Purkinje cell (primary cell): ENCODE measurements at places on chromosomes 2 and 18. TPM values are rescaled to one million over a fixed set of nuclear protein-coding genes. Genes with fewer than 3 reads are reported as not detected.

Gene THSD7B
- 0.41 TPM in 1 of 2 replicates, not detected in the other for polyA plus RNA-seq

Gene CD226
- 0.10 and 1.2 TPM in 2 replicates for polyA plus RNA-seq

Gene MOCOS
- not detected in 2 replicates for polyA plus RNA-seq

Gene VWC2L
- polyA plus RNA-seq = 1.3 TPM in 1 of 2 replicates, not detected in the other

Gene PROKR1
- polyA plus RNA-seq = not detected in 2 replicates

Gene PRKAG3
- not detected in 2 replicates for polyA plus RNA-seq

Gene CHAC2
- polyA plus RNA-seq = 6.1 and 14.2 TPM in 2 replicates

Gene RAMP1
- polyA plus RNA-seq = 23.2 and 38.6 TPM in 2 replicates

Gene MZT2A
- polyA plus RNA-seq = 9.9 and 13.3 TPM in 2 replicates

Gene LRATD1
- polyA plus RNA-seq = 1.2 and 6.2 TPM in 2 replicates

Gene B3GNT7
- not detected in 2 replicates for polyA plus RNA-seq

Gene CRYGD
- 0.42 and 2.2 TPM in 2 replicates for polyA plus RNA-seq

Gene PSD4
- polyA plus RNA-seq = 0.04 TPM in 1 of 2 replicates, not detected in the other

Gene ABCB11
- polyA plus RNA-seq = 0.03 TPM in 1 of 2 replicates, not detected in the other

Gene UNC80
- polyA plus RNA-seq = 12.9 and 14.8 TPM in 2 replicates

Gene LHCGR
- not detected in 2 replicates for polyA plus RNA-seq

Gene TCF23
- not detected in 2 replicates for polyA plus RNA-seq

Gene TMEM237
- 58.1 and 65.9 TPM in 2 replicates for polyA plus RNA-seq

Gene COL6A3
- polyA plus RNA-seq = 0.03 TPM in 1 of 2 replicates, not detected in the other

Gene FBLN7
- 6.8 and 8.9 TPM in 2 replicates for polyA plus RNA-seq

Gene GREB1L
- polyA plus RNA-seq = 1.4 and 5.0 TPM in 2 replicates

Gene PID1
- polyA plus RNA-seq = 2.9 and 10.3 TPM in 2 replicates

Gene PLEKHH2
- polyA plus RNA-seq = 15.9 and 19.2 TPM in 2 replicates

Gene RFTN2
- polyA plus RNA-seq = 13.5 and 21.6 TPM in 2 replicates

Gene TNFRSF11A
- polyA plus RNA-seq = 2.3 and 3.4 TPM in 2 replicates

Gene SOCS6
- 5.0 and 8.6 TPM in 2 replicates for polyA plus RNA-seq

Gene HOXD12
- polyA plus RNA-seq = not detected in 2 replicates

Gene SUMO1
- polyA plus RNA-seq = 475 and 567 TPM in 2 replicates

Gene NEU2
- not detected in 2 replicates for polyA plus RNA-seq

Gene SMYD1
- polyA plus RNA-seq = 0.16 TPM in 1 of 2 replicates, not detected in the other

Gene IFIH1
- 0.83 and 3.1 TPM in 2 replicates for polyA plus RNA-seq

Gene CCDC150
- polyA plus RNA-seq = 1.6 TPM in 1 of 2 replicates, not detected in the other

Gene NT5C1B
- not detected in 2 replicates for polyA plus RNA-seq

Gene GALR1
- polyA plus RNA-seq = 0.32 TPM in 1 of 2 replicates, not detected in the other

Gene ASB18
- polyA plus RNA-seq = 0.62 TPM in 1 of 2 replicates, not detected in the other

Gene MYL1
- polyA plus RNA-seq = not detected in 2 replicates

Gene HOXD8
- polyA plus RNA-seq = not detected in 2 replicates

Gene IL36B
- not detected in 2 replicates for polyA plus RNA-seq

Gene ALPI
- polyA plus RNA-seq = not detected in 2 replicates

Gene DSC2
- polyA plus RNA-seq = 0.06 and 0.08 TPM in 2 replicates

Gene RAPGEF4
- polyA plus RNA-seq = 28.4 and 37.7 TPM in 2 replicates

Gene CYP27C1
- polyA plus RNA-seq = not detected in 2 replicates

Gene MYOM1
- polyA plus RNA-seq = 3.7 and 3.9 TPM in 2 replicates

Gene ZNF385B
- polyA plus RNA-seq = 16.3 and 25.8 TPM in 2 replicates

Gene PCARE
- 0.22 TPM in 1 of 2 replicates, not detected in the other for polyA plus RNA-seq

Gene RIT2
- 15.9 and 21.0 TPM in 2 replicates for polyA plus RNA-seq

Gene KLHL29
- 3.2 and 5.2 TPM in 2 replicates for polyA plus RNA-seq
